ENCODE measurements at places on chromosomes 2 and 18.

DNA sequence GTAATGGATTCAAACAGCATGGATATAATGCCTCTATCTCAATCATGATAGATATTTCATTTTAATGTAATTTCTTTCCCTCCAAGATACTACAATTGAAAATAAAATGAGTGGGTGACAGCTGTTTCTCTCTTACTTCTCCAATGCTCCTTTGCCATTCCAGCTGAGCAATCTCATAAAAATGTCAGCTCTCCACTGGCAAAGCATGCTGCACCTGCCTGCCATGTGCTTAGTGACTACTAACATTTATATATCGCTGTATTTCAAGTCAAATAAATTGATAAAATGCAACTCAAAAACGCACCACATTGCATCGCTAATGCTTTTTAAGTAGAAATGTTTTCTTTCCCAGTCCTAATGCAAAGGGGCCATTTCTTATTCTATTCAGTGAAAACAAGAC is 1093.9 kb downstream of the CBLN2 start:
- no peak for DNase-seq

- DNase-seq = no peak
Observed at GRCh38 chr2:241288324-241288888, 27.1 kb downstream of the HDLBP start.

DNA sequence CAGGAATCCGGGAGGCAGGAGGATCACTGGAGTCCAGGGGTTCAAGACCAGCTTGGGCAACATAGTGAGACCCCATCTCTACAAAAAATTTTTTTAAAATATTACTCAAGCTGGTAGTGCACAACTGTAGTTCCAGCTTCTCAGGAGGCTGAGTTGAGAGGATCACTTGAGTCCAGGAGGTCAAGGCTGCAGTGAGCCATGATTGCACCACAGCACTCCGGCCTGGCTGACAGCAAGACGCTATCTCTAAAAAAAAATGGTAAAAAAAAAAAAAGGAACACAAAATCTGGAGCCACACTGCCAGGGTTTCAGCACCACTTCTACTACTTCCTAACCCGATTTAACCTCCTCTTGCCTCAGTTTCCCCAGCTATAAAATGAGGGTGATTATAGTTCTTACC is 57.0 kb downstream of the STEAP3 start:
- DNase-seq = no peak

GRCh38 chr2:61733563-61733962 is 120.3 kb downstream of the FAM161A start:
- DNase-seq = no peak

GRCh38 chr2:111160758-111161157 is 40.0 kb downstream of the BCL2L11 start:
- DNase-seq = no peak

DNA sequence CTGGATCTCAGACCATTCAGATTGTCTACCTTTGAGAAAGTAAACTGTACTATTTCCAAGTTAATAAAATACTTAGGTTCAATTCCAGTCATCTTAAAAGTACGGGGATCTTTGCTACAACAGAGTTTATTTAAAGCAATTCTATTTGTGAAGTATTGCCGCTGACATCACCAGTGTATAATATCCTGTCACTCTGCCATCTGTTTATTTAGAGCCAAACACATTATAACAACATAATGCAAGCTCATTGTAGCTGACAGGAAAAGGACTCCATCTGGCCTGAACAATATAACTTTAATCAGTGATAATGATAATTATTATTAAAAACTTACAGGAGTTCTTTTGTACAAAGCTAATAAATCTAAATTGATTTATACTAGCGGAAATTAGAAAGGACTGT is 786.8 kb downstream of the ERBB4 start:
- DNase-seq = no peak

DNA sequence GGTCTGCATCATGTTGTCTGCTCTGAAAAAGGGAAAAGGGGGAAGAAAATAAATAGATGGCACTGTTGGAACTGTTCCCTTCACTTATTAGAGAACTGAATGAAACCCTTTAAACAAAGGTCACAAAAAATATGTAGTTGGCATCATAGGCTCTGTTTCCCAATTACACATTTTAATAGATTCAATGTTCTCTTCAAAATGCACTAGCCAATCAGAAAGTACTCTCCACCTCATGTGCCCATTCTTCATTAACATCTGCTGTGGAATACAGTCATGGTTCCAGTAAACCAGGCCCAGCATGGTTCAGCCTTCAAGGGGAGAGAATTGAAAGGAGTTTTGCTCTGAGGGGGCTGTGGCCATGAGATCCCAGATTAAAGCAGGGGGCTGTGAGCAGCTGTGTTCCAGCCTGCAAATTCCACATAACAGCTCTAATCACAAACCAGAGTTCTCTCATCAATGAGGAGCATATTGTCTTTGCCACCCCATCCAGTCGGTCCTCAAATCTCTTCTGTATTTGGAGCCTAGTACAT is 165.9 kb upstream of the CREB1 start:
- DNase-seq = no peak

DNA sequence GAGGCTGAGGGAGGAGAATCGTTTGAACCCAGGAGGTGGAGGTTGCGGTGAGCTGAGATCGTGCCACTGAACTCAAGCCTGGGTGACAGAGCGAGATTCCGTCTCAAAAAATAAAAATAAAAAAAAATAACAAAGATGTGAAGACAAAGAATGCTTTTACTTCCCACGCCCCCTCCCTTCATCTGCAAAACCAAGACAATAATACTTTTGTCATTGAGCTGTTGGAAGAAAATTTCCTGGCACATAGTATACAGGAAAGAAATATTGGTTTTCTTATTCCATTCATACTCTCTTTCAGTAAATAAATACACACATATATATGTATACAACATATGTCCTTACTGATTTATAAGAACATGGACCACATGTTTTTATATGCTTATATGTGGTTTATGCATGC is 12.2 kb downstream of the GREB1 start:
- DNase-seq = no peak

- no peak for DNase-seq
Observed at GRCh38 chr2:47815764-47816163, 32.8 kb downstream of the MSH6 start.

DNA sequence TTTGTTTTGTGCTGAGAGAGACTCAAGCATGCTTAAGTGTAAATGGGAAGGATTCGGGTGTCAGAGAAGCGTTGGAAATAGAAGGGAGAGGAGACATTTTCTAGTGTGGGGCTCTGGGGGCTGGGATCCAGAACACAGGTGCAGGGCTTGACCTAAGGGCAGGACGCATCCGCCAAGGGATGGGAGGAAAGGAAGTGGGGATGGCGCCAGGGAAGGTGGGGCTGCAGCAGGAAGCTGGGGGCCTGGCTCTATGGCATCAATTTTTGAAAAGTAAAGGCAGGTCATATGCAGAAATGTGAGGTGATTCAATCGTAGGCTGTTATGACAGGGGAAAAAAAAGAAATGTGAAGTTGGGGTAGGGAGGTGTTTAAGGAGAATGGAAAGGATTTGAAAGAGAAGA is 143.2 kb upstream of the SERTAD2 start:
- no peak for DNase-seq

DNA sequence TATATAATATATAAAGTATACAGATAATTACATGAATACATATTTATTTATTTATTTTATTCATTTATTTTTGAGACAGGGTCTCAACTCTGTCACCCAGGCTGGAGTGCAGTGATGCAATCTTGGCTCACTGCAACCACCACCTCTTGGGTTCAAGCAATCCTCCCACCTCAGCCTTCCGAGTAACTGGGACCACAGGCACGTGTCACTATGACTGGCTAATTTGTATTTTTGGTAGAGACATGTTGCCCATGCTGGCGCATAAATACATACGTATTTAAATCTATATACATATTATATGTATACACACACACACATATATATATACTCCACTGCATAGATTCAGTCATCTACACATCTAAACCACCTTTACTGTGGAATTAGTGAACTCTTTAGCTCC is 20.6 kb upstream of the NDUFV2 start:
- no peak for DNase-seq

GRCh38 chr2:8009010-8009597 is 672.8 kb upstream of the ID2 start:
- no peak for DNase-seq

DNA sequence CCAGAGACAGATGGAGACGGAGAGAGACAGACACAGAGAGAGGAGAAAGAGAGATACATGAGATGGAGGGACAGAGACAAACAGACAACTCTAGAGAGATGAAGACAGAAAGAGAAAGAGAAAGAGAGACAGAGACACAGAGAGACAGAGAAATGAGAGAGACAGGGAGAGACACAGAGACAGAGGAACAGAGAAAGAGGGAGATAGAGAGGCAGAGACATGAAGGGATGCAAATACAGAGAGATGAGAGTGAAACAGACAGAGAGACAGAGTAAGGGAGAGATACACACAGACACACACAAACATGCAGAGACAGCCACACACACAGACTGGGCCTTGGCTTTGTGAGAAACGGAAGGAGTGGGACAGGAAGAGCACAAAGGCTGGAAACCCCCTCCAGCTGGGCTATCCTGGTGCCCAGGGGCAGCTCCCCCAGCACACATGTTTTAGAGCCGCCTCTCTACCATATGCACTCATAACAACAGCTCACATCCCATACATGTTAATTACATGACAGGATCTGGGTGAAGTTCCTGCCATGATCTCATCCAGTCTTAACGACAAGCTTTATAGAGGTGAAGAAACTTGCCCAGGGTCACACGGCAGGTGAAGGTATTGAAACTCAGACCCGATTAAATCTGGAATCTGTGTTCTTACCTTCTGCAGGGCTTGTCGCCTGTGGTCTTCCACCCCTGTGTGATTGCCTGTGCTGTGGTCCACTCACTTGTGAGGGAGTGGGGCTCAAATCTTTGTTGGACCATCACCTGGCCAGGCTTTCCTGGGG is 32.4 kb downstream of the IL18R1 start:
- DNase-seq = no peak

DNA sequence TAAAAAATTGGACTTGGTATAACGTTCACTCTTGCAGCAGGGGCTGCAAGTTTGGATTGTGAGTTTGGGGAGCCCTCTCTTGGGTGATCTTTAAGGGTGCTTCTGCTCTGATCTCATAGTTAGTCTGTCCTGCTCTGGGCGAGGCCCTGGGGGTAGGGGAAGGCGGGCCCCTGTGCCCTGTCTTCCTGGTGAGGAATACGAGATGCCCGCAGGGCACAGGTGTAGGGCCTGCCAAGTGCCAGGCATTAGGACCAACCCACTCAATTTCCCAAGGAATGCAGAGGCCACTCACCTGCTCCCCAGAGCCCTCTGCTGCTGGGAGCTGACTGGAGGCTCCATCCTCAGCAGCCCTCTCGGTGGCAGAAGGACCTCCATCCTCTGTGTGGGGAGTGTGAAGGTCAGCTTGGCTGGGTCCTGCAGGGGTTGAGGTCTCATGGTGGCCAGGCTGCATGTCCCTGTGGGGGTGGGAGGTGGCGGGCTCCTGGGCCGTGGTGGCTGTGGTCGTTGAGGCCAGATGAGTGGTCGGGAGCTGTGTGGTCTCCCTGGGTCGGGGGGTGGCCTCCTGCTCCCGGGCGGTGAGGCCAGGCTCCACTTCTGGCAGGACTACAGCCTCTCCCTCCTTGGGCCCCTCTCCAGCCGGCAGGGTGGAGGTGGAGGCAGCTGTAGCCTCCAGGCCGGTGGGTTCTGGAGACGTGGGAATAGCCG is 21.3 kb downstream of the SDC1 start:
- no peak for DNase-seq

- no peak for DNase-seq
Observed at GRCh38 chr2:231644426-231644825, 51.8 kb downstream of the TEX44 start.

DNA sequence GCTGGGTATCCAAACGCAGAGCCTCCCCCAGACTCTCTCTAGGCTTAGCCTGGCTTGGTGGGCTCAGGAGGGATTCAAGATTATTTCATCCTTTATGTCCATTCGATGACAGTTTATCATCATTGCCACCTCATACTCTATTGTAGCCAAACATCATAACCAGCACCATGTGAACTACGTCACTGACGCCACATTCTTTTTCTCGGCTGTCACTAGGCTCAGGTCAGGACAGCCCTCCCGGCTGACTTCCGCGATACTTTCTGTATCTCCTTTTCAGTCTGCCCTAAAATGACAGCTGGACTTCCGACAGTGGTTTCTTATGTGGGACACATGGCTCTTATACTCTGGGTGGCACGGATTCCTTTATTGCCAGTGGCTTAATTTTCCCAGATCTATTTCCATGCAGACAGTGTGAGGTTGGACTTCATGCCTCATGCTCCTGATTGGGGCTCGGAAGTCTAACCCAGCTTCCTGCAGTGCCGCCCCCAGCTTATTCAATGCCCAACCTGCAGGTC is 39.8 kb upstream of the SMIM21 start:
- no peak for DNase-seq

GRCh38 chr2:23330214-23330613 is 54.8 kb upstream of the KLHL29 start:
- no peak for DNase-seq

- DNase-seq = no peak
Observed at GRCh38 chr18:72871091-72871490, 3.3 kb upstream of the NETO1 start.

GRCh38 chr2:172342078-172342477 is 85.3 kb upstream of the ITGA6 start:
- no peak for DNase-seq

- no peak for DNase-seq
Observed at GRCh38 chr2:101331202-101331601, 22.7 kb upstream of the RNF149 start.

GRCh38 chr2:26088038-26088643 is 54.3 kb downstream of the RAB10 start:
- DNase-seq = no peak

DNA sequence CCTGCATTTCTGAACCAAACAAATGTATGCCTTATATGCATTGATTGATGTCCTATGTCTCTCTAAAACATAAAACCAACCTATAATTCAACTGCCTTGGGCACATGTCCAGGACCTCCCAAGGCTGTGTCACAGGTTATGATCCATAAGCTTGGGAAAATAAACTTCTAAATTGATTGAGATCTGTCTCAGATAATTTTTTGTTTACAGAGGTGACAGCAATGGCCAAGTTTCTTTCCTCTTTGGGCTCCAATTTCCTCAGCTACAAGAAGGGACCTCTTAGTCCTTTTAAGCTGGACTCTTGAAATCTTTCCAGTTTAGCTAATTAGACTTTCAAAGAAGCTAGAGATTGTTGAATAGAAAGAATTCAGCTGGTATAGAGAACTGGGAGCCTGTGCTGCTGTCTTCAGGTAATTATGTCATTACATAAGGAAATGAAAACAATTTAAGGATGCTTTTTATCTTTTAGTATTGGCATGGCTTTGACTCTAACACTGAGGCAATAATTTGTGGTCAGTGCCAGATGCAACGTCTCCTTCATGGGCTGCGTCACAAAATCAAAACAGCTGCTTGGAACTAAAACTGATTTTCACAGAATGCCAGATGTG is 412.1 kb upstream of the TRIB2 start:
- no peak for DNase-seq

DNA sequence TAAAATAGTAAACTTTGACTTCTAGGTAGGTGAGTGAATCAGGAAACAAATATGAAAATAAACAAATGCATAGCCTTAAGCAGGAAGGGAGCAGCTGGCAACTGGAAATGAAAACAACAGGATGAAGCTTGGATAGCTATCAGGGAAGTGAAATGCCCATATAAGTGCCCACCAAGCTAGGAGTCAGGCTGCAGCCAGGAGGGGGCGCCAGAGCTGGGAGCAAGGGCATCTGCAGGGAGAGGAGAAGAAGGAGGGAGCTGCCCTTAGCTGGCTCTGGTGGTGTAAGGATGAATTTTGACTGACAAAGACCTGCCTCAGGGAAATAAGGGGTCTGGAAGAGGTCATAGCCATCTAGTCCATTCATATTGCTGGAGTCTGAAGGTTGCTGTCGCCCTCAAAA is 298.3 kb downstream of the TDRD15 start:
- no peak for DNase-seq

GRCh38 chr2:137957033-137957432 is 7.2 kb upstream of the HNMT start:
- no peak for DNase-seq
